ENCODE measurements at places on chromosomes 4 and X. TPM values are rescaled to one million over a fixed set of nuclear protein-coding genes. Genes with fewer than 3 reads are reported as not detected.

STK26 gene
- 11.3 TPM for total RNA-seq

ARSD gene
- total RNA-seq = 20.1 TPM

ALG13 gene
- total RNA-seq = 58.0 TPM

ZNF674 gene
- total RNA-seq = 7.2 TPM

ADH1C gene
- total RNA-seq = not detected

IDS gene
- total RNA-seq = 85.2 TPM

NWD2 gene
- not detected for total RNA-seq

PIGA gene
- 17.5 TPM for total RNA-seq

PLAC1 gene
- 2.9 TPM for total RNA-seq

CT55 gene
- total RNA-seq = not detected

LRRC66 gene
- 0.22 TPM for total RNA-seq

INTU gene
- 2.6 TPM for total RNA-seq

STBD1 gene
- 4.0 TPM for total RNA-seq

GAGE12J gene
- not detected for total RNA-seq

TCEAL6 gene
- total RNA-seq = not detected

FAM236A gene
- total RNA-seq = not detected

F9 gene
- not detected for total RNA-seq

GPAT3 gene
- total RNA-seq = 2.0 TPM

Data from placental pericyte (primary cell).